ENCODE measurements at places on chromosomes 7 and 10.
A peak's percentile ranks its signal among the peaks of the same experiment; 100 is the strongest.

- DNase-seq = no peak
These were observed 694.5 kb downstream of the LRMDA start for GRCh38 chr10:76125900-76126299.

DNA sequence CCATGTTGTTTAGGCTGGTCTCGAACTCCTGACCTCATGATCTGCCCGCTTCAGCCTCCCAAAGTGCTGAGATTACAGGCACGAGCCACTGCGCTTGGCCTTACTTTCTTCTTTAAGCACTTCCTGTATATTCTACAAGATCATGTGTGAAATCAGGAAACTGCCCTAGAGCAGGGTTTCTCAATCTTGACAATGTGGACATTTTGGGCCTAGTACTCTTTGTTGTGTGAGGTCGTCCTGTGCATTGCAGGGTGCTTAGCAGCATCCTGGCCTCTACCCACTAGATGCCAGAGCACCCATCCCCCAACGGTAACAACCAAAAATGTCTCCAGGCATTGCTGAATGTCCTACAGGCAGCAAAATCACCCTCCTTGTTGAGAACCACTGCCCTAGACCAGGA is 24.7 kb downstream of the RRP12 start:
- DNase-seq = no peak

- DNase-seq = no peak
These were observed 94.8 kb downstream of the SVIL start for GRCh38 chr10:29540016-29540415.

DNA sequence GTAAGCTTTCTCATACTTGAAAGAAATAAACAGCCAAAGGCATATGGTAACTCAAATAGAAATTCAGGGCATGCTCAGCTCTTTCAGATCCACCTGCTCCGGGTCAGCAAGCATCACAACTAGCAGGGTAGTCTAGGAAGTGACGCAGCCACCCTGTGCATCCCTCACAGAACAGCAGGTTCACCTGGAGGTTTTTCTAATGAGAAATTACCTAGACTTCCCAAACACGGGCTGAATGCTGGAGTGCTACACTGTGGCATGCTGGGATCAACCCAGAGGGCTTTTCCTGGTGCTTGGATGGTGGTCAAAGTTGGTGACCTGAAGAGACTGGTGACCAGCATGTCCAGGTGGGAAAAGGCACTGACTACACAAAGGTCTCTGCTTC is 66.8 kb upstream of the DNAJB6 start:
- DNase-seq = no peak

DNA sequence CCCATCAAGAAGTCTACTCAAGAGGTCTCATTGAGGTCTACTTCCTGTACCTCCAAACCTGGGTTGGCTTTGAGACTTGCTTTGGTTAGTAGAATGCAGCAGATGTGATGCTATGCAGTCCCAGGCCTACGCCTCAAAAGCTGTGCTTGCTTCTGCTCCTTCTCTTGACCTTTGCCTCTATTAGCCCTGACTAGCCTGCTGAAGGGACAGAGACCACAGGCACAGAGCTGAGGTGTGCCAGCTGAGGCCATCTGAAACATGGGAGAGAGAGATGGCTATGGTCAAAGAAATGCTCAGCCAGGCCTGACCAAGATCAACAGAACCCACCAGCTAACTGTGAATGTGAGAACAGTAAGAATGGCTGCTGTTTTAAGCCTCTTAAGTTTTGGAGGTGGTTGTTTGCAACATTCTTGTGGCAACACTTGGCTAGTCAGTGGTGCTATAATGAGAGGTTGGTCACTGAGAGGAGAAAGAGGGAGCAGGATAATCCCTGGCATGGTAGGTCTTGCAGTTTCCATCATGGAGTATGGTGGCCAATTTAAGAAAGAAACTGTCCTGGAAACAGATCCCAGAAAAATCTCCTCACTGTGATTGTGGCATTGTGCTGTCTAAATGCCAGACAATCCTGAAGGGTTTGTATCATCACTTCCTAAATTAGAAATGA is 176.1 kb upstream of the PHYHIPL start:
- no peak for DNase-seq

DNA sequence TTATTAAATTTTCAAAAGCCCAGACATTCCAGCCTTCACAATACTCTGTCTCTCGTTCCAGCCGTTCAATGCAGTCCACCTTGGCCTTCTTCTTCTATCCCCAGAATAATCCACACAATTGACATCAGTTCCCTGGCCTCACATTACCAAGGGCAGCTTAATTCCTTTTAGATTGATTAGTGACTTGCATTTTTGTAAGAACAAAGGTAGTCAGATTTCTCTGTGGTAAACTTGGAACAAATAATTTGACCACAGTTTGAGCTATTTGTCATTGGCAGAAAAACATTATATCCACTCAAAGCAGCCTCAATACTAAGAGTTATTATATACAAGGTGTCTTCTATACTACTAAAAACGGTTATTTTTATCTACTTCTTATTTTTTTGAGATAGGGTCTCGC is 5.1 kb upstream of the CYTH3 start:
- DNase-seq = no peak

GRCh38 chr7:106056513-106057203 is 55.5 kb downstream of the SYPL1 start:
- peak; percentile 49 for DNase-seq

- no peak for DNase-seq
These were observed 411.7 kb upstream of the FZD8 start for GRCh38 chr10:36053775-36054174.

GRCh38 chr10:43471935-43472720 is 35.2 kb downstream of the ZNF487 start:
- DNase-seq = no peak

DNA sequence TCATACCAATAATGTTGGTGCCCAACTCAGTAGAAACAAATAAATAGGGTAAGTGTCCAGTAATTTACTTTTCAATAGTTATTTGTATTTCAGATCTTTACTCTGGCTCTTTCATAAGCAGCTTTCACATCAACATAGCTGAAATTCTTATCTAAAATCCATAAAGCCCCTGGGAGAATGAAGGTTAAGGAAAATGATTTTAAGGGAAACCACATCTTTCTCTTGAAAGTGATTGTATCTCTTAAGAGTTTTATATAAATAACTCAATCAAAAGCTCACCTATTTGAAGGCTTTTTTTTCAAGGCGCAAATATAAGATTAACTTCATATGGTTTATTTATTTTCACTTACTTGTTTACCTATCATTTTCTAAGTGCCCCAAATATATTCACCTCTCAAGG is 324.4 kb downstream of the HGF start:
- DNase-seq = no peak

DNA sequence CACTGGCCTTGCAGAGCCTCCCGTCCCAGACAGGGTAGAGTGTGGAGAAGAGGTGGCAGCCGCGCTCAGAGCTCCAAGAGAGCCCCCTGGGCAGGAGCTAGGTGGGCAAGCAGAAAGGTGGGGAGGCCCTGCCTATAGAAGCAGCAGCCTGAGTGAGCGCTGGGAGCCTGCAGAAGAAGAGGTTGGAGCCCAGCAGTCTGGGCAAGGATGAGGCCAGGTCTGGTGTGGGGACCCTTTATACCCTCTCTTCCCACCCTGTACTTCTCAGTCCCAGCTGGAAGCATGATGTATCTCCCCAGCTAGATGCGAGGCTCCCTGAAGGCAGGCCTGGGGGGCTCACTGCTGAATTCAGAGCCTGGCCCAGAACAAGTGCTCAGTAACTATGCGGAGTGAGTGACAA is 44.5 kb upstream of the ZMIZ1 start:
- DNase-seq = no peak

DNA sequence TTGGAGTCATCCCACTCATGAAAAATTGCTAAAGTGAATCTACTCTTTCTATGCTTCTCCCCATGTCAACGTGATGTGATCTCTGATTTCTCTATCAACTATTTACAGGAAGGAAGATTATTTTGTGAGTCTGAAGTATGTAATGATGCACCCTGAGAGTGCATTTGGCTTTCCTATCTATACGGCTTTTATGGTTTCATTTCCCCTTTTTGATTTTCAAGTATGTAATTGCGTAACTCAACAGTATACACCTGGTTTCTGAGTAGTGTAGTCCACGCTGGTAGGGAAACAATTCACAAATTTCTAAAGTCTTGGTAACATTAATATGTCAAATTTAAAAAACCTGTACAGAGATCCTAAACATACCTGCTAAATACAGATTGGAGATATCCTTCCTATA is 194.7 kb upstream of the SEMA3A start:
- DNase-seq = no peak

GRCh38 chr7:8387551-8388256 is 45.7 kb upstream of the NXPH1 start:
- DNase-seq = peak; percentile 54

DNA sequence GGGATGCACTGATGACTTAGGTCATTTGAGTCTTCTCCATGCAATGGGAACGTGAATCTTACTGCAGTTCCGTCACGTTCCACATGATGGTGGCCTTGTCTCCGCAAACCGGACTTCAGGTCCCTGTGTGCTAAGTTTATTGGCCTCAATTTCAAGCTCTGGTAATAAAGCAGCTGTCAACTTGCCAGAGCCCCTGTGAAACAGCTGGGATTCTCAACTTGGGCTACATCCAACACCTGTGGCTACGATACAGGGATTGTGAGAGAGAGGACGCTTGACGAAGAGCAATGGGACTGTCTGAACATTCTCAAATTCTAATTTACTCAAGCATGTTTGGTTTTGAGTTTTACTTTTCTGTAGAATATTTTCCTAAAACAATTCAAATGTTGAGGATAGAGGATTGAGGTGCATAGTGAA is 174.2 kb downstream of the PTN start:
- no peak for DNase-seq

GRCh38 chr10:131575877-131576276 is 264.4 kb upstream of the TCERG1L start:
- DNase-seq = no peak

GRCh38 chr7:45922810-45923209 is 1.7 kb upstream of the IGFBP3 start:
- DNase-seq = no peak

- no peak for DNase-seq
These were observed 7.9 kb downstream of the PKD1L1 start for GRCh38 chr7:47940088-47941013.

GRCh38 chr10:124436191-124436638 is 13.6 kb downstream of the NKX1-2 start:
- DNase-seq = no peak

GRCh38 chr10:112732277-112732921 is 217.6 kb upstream of the TCF7L2 start:
- no peak for DNase-seq

- no peak for DNase-seq
These were observed 1605.4 kb upstream of the LRRTM3 start for GRCh38 chr10:65320236-65321026.

GRCh38 chr10:55214608-55215007 is 413.6 kb upstream of the PCDH15 start:
- DNase-seq = no peak

GRCh38 chr10:106967452-106967851 is 197.1 kb downstream of the SORCS1 start:
- no peak for DNase-seq

DNA sequence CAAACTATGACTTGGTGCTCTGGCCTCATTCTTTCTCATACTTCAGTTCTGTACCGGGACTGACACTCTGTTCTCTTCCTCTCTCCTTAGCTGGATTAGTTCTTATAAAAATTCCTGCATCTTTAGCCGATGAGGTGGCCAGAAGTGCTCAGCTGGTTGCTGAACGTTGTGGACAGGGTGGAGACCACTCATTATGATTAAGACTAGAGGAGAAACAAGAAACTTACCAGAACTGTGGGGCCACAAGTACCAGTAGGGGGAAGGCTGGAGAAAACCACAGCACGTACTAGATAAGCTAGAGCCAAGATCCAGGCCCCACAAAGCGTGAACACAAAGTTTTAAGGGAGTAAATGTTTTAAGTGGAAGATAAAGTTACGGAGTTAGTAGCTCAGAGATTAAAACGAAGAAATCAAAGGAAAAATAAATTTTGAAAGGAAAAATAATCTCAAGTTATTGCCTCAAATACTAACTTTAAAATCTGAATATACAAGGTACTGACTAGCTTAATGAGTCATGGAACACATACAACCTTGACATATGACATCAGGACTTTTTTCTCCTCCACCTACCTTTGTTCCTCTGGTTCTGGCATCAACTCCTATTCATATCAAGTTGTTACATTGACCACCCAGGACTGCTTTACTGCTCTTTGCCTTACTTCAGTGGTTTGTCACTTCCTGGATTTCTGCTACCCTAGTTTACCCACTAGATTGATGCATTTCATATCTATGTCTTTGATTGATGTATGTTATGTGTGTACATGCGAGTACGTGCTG is 469.0 kb downstream of the TFEC start:
- DNase-seq = no peak

DNA sequence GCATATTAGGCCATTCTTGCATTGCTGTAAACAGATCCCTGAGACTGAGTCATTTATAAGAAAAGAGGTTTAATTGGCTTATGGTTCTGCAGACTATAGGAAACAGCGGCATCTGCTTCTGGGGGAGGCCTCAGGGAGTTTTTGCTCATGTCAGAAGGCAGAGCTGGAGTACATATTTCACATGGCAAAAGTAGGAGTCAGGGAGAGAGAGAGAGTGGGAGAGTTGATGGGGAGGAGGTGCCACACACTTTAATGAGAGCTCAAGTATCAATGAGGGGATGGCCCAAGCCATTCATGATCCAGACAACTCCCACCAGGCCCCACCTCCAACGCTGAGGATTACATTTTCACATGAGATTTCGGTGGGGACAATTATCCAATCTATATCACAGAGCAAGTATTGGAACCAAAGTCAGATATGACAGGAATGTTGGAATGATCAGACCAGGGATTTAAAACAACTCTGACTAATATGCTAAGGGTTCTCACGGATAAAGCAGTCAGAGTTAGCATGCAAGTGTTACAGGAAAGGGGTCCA is 795.3 kb upstream of the CELF2 start:
- no peak for DNase-seq

- DNase-seq = no peak
These were observed 1.6 kb downstream of the MSRB2 start for GRCh38 chr10:23096802-23097549.

GRCh38 chr10:15943426-15943825 is 83.1 kb upstream of the MINDY3 start:
- DNase-seq = no peak
